ENCODE measurements at places on chromosomes 4 and X. TPM values are rescaled to one million over a fixed set of nuclear protein-coding genes. Genes with fewer than 3 reads are reported as not detected.

TXK gene
- 0.53 TPM for polyA plus RNA-seq

DNA sequence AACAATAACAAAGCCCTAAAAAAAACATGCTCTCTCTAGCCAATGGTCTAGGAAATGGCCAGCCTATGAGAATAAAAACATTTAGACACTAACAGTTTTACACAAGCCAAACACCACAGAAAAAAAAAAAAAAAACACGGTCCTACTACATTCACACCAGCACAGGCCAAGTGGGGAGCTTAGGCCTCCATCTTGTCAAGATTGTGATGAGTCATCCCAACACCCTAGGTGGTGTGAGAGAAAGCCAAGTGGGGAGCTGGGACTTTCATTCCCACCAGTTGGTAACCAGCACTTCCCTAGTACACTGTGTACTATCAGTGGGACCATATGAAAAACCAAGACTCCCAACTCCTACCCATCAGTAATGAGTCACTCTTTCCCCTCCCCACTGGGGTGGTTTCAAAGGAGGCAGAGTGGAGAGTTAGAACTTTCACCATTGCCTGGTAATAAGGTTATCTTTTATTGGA lies 95.6 kb downstream of the ADAMTS3 start:
- no peaks in the 10 kb centered on the region for H3K4me1 ChIP-seq
- H3K27me3 ChIP-seq, result no peaks in the 10 kb centered on the region
- H3K27ac ChIP-seq, result no peak overlapping the region
- H3K4me3 ChIP-seq, result no peak overlapping the region
- no peaks in the 10 kb centered on the region for H3K36me3 ChIP-seq
- no peak for DNase-seq

DNA sequence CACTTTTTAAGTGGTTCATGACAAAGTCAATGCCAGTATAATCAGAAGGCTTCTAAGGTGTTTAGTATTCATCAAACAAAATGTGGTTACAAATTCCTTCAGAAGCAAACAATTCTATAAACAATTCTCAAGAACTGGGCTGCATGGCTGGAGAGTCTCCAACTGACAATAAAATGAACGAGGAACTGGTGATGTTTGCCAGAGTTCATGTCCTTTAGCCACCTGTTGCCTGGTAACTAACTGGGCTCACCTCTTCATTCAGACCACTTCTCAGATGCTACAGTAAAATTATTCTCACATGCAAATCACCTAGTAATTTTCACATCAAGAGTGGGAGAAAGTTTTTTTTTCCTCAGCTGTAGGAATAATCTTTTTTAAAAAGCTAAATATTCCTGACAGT lies 53.3 kb downstream of the CAMK2D start:
- H3K4me1 ChIP-seq, result peaks cover 70% of the 10 kb centered on the region
- no peak overlapping the region for H3K4me3 ChIP-seq
- no peaks in the 10 kb centered on the region for H3K36me3 ChIP-seq
- no peaks in the 10 kb centered on the region for H3K27me3 ChIP-seq

DNA sequence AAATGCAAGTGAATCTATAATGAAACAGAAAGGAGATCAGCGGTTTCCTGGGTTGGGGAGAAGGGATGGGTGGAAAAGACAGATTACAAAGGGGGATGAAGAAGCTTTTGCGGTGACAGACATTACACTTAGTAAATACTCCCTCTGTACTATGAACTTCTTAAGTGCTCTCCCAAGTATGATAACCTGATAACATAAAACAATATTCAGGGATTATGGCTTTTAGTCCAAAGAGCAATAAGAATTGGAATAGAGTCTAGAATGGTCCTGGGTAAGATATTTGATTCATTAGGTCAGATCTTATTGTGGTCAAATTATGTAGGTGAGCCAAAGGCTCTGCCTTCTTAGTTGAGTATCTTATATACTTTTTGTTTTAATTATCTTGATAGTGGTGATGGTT lies 9.2 kb downstream of the LRRC66 start:
- no peaks in the 10 kb centered on the region for H3K27me3 ChIP-seq
- no peaks in the 10 kb centered on the region for H3K4me1 ChIP-seq
- no peak overlapping the region for H3K27ac ChIP-seq
- DNase-seq, result no peak
- no peaks in the 10 kb centered on the region for H3K36me3 ChIP-seq
- H3K4me3 ChIP-seq, result no peak overlapping the region

CSN2 gene
- not detected for polyA plus RNA-seq

- H3K27me3 ChIP-seq, result peaks cover 11% of the 10 kb centered on the region
- no peaks in the 10 kb centered on the region for H3K36me3 ChIP-seq
- peaks cover 37% of the 10 kb centered on the region for H3K4me1 ChIP-seq
- no peak for DNase-seq
Observed at GRCh38 chr4:140158365-140159030, 4.5 kb upstream of the MAML3 start.

DNA sequence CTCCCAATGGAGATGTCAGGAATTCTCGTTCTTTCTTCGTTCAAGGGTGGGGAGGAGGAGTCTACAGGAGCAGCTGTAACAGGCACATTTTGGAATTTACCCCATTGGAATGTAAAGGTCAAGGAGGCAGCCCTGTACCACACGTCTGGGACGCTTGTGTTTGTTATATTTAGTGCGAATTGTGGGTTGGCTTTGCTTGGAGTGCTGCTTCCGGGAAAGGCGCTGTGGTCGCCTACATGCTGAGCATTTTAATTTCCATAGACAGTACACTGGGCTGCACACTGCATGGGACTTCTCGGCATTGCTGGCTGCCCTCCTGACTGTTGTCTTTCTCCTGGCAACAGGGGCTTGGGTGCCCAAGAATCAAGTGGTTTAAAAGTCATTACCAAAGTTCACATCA lies 12.8 kb downstream of the GYG2 start:
- H3K27me3 ChIP-seq, result peaks cover 15% of the 10 kb centered on the region
- H3K27ac ChIP-seq, result no peak overlapping the region
- DNase-seq, result no peak
- H3K36me3 ChIP-seq, result peaks cover 5% of the 10 kb centered on the region
- no peak overlapping the region for H3K4me3 ChIP-seq
- H3K4me1 ChIP-seq, result no peaks in the 10 kb centered on the region

PF4V1 gene
- polyA plus RNA-seq, result not detected

DNA sequence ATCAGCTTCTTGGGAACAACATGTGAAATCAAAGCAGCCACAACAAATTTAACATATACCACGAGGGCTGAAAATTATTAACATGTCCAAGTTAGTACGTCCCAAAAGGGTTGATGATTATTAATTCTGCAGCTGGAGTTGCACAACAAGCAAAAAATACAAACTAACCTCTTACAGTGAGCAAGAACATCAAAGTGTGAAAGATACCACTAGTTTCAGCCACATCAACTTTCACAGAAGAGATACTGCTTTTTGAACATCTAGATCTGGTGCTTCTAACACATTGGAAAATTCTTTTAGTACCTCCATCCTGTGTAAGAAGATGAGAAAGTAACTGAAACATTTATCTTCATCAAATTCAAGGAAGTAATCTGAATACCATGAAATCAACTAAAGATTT lies 334.1 kb downstream of the PCDH7 start:
- no peaks in the 10 kb centered on the region for H3K4me1 ChIP-seq
- H3K27ac ChIP-seq, result no peak overlapping the region
- H3K4me3 ChIP-seq, result no peak overlapping the region
- H3K27me3 ChIP-seq, result no peaks in the 10 kb centered on the region

XKRX gene
- 1.5 TPM for polyA plus RNA-seq

DNA sequence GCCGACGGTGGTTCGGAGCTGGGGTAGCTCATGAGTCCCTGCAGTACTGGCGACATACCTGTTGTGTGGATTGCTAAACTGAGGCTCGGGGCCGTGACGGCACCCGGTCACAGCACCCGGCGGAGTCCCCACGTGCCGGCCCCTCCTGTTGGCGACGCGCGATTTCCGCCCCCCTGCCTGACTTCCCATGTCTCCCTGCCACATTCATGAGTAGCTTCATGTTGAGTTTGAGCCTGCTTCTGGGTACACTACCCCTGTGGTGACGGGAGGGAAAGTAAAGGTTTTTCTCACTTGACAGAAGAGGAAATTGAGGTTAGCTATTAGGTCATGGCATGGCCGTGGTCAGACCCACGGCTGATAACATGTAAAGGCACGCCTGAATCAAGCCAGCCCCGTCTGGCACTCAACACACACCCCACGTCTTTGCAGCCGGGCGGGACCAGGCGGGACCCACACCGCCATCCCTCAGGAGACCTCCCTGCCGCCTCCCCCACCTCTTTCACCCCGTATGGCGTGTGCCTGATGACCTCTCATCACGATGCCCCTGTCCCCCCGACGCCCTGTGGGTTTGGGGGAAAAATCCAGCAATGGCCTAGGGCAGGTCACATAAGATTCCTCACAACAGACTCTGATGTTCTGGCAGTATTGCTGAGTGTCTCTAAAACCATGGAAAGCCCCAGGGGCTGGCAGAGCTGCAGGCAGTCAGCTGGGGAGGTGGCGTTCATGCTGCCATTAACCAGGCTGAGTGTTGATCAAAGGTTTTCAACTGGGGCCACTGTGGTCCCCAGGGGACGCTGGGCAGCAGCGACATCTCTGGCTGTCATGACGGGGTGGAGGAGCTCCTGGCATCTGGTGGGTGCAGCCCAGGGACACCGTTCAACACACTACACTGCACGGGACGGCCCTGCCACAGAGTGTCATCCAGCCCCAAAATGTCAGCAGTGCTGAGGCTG lies 29.2 kb downstream of the P2RY8 start:
- no peak overlapping the region for H3K27ac ChIP-seq
- H3K4me1 ChIP-seq, result peaks cover 46% of the 10 kb centered on the region
- peak overlapping the region; percentile 35 for H3K4me3 ChIP-seq
- H3K36me3 ChIP-seq, result peaks cover 21% of the 10 kb centered on the region
- H3K27me3 ChIP-seq, result no peaks in the 10 kb centered on the region

PAGE5 gene
- not detected for polyA plus RNA-seq

ZNF330 gene
- polyA plus RNA-seq, result 26.5 TPM

- no peaks in the 10 kb centered on the region for H3K27me3 ChIP-seq
- H3K4me3 ChIP-seq, result no peak overlapping the region
- DNase-seq, result no peak
Observed at GRCh38 chr4:101304916-101305315, 42.4 kb downstream of the PPP3CA start.

GRCh38 chr4:78776729-78777575 lies 802 bp downstream of the BMP2K start:
- peaks cover 17% of the 10 kb centered on the region for H3K4me1 ChIP-seq
- H3K27me3 ChIP-seq, result no peaks in the 10 kb centered on the region
- H3K36me3 ChIP-seq, result no peaks in the 10 kb centered on the region
- H3K27ac ChIP-seq, result peak overlapping the region; percentile 91
- H3K4me3 ChIP-seq, result no peak overlapping the region
